Activated naive CD4-positive, alpha-beta T cell treated with anti-CD3 and anti-CD28 coated beads, Interleukin-2, amount 50 U/mL, for 16 hours (primary cell): ENCODE measurements at places on chromosomes 2 and 18.

DNA sequence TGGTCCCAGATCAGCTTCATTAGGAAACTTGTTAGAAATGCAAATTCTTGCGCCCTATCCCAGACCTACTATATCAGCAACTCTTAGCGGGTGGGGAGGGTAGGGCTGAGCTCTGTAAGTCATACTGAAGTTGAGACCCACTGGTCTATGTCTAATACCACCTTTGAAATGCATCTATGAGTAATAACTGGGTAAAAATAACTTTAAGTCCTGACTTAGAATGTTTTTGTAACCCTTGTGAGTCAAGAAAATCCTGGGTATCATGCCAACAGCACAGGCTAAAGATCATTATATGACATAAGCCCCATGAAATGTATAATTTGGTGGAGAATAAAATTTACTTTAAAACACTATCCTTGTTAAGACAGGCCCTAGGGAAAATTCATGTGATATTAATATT lies 41.4 kb downstream of the PRKD3 start:
- no peak for DNase-seq

- DNase-seq = no peak
Measured at GRCh38 chr18:67216846-67217245, 299.7 kb downstream of the DSEL start.

- no peak for DNase-seq
Measured at GRCh38 chr18:11983592-11983991, 2.3 kb downstream of the IMPA2 start.

DNA sequence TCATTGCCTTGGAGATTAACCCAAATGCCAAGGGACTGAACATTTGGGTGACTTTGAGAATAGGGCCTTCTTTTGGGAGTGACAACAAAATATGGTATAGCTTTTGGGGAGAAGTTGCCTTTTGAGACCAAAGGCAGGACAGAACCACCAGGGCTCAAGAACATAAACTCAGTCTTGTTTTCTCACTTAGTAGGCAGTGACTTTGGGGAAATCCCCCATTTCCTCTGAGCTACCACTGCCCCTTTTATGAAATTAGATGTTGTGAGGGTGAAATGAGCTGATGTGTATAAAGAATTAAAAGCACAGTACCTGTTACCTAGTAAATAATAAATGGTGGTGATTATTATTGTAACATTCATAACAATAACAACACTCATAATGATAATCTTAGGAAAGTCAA lies 36.5 kb downstream of the GPD2 start:
- no peak for DNase-seq

GRCh38 chr2:200186002-200186401 lies 120.5 kb upstream of the SPATS2L start:
- no peak for DNase-seq

GRCh38 chr2:29987146-29987545 lies 65.8 kb upstream of the ALK start:
- DNase-seq = no peak

- DNase-seq = peak; percentile 44
Measured at GRCh38 chr2:241724259-241724974, 10.0 kb upstream of the D2HGDH start.

DNA sequence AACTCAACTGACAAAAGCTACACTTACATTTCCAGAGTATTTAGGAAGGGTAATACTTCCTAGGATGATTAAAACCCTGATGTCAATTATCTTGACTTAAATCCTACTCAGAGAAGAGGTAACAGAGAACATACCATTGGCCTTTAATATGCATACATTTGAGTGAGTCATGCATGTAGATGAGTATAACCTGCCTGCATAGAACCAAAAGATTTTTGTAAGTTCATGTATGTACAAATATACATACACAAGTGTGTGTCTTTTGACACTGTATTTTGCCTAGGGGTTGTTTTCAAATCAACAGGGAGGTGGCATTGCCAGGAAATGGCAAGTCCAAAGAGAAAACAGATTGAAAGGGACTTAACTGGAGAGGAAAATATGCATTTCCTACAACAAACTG lies 6.1 kb downstream of the BMP10 start:
- DNase-seq = no peak

DNA sequence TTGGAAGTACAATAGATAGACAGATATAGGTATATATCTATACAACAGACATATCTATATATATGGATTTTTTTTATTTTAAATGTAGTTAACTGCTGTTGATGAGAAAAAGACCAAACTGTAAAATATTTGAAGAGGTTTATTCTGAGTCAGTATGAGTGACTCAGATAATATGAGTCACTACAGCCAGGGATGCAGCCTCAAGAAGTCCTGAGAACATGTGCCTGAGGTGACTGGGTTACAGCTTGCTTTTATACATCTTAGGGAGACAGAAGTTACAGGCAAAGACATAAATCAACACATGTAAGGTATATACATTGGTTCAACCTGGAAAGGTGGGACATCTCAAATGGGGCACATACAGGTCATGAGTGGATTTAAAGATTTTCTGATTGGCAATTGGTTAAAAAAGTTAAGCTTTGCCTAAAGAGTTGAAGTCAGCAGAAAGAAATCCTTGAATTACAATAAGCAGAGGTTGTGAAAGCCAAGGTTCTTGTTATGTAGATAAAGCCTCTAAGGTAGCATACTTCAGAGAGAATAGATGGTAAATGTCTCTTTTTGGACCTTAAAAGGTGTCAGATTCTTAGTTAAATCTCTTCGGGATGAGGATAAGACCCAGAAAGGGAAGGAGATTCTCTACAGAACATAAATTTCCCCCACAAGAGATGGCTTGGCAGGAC lies 149.9 kb downstream of the RBM43 start:
- no peak for DNase-seq

DNA sequence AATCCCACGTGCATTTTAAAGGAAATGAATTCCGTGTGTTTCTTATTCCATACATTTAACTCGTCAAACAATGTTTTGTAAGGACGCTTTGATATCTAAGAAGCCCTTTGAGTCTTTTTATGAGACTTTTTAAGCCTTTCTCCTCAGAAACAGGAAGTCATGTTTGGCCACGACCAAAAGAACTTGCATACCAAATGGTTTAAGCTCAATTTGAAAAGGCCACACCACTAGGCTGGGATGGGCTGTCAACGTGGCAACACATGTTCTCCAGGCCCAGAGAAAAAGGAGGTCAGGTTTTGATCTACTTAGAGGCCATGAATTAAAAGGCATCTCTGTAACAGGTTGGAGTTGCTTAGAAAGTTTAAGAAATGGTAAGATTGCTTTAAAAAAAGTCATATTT lies 441.8 kb downstream of the CMPK2 start:
- DNase-seq = no peak

DNA sequence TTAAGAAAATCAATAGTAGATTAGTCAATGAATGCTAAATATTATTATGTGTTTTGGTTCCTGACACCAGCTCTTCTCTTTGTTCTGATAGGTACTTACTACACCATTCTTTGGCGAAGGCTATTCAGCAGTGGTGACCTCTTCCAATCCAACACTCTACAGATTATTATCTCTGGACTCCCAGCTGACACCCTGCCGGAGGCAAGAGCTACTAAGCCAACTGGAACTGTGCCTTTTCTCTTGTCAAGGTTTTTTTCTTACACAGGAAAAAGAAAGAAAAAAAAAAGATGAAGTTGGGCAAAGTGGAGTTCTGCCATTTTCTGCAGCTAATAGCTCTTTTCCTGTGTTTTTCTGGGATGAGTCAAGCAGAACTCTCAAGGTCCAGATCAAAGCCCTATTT lies 11.7 kb downstream of the CDH7 start:
- DNase-seq = no peak

DNA sequence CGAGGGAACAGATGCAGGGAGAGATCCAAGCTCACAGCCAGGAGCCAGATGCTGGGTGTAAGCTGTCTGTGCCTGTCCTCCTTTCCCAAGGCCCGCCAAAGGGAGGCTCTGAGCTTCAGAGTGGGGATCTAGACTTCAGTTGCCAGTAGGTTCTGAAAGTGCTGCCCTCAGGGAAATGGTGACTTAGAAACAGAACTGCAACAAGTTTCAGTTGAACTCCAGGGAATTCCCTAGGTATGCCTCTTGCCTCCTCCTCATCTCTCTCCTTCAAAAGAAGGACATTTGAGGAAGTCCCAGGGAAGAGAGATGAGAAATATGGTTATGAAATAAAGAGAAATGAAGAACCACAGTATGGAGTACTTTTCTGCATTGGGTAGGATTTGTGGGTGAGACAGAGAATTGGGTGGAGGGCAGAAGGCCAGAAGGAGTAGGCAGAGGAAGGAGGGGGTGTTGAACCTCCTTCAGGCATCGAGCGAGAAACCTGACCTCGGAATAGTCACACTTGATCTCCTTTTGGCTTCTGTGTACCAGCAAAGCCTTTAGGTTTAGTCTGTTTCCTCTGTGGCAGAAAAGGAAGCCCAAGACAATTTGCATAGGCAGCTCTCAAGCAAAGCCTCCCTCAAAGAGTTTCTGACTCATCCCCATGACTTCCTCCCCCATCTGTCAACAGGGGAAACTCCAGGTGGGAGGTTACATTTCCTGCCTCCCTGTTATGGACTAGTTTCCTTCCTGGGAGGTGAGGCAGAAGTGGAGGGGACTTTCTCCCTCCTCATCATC lies 45.7 kb downstream of the QPCT start:
- DNase-seq = peak; percentile 62

DNA sequence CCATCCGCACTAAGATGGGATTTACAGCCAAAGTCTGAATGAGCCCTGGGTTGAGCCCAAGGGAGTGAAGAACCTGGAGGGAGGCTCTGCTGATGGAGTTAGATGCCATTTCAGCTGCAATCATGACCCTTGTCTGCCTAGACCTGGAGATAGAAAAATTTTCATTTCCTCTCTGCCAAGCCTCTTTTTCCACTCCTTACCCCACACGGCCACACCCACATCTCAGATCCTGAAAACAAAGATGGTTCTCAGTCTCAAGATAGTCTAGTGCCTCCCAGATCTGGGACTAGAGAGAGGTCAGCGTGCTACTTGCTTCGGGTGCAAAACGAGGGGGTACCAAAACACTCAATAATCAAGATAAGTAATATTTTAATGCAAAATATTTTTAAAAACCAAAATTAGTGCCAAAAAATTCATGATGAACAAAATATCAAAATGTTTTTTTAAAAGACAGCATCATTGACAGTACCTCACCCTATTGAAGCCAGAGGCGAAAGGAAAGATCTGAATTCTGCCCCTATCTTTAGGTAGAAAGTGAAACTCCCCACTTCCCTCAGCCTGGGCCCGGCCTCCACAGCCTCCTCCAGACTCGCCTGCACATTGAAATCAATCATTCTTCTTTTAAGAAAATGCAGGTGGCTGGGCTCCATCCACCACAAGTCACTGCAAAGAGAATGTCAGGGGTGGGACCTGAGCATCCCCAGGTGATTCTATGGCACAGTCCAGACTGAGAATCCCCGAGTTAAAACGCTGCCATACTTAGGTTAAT lies 57.8 kb upstream of the GPR45 start:
- no peak for DNase-seq

DNA sequence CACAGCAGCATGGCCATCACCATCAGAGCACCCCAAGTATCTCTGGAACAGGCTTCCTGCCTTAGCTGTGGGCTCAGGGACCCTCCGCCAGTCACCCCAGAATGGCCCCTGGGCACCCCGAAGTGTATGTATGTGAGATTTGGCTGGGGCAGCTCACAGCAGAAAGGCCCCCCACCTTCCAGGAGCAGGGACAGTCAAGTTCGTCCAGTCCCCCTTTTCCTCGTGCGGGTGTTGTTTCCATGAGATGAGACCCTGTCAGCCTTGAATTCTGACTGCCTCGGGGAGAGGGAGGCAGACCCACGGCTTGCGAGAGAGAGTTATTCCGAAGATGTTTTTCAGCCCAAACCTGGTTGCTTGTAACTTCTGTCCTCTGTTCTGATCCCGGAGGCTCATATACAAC lies 290.9 kb upstream of the HDAC4 start:
- no peak for DNase-seq

DNA sequence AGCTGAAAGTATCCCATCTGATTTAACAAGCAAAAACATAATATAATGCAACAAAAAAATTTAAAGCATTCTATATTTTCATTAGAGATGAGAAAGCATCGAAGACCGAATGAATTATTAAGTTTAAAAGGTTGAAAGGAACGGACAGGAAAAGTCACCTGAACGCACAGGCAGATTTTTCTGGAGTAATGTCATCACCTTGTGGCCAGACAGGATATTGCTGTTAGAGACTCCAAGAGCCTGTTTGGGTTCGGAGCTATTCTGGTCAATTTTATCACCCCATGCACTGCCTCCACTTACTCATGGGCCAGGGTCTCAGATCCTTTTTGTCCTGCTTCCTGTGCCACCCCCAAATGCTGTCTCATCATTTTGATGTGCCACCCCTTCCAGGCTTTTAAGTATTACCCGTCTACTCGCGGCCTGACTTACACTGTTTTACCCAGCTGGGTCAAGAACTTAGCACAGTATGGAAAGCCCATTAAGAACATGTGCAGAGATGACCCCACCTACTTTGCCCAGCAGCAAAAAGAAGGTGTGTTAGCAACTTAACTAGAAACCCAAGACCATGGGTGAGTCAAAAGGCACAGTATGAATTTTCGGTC lies 27.3 kb downstream of the GKN2 start:
- peak; percentile 41 for DNase-seq

DNA sequence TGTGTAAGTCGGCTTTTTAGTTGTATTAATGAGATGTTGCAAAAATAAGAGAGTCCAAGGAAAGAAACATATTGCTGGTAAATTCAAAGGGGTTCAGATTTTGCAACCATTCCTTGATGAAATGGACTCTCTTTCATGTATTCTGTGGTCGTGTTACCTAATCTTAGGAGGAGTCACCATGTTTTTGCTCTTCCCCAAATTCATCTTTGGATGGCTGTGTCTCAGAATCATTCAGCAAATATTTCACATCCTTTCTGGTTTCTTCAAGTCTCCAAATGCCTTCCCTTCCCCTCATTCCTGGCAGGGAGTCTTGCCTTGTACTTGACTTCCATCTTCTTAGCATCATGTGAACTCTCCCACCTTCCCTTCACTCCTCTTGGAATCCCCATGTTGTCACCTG lies 66.1 kb downstream of the PTPRM start:
- DNase-seq = no peak

DNA sequence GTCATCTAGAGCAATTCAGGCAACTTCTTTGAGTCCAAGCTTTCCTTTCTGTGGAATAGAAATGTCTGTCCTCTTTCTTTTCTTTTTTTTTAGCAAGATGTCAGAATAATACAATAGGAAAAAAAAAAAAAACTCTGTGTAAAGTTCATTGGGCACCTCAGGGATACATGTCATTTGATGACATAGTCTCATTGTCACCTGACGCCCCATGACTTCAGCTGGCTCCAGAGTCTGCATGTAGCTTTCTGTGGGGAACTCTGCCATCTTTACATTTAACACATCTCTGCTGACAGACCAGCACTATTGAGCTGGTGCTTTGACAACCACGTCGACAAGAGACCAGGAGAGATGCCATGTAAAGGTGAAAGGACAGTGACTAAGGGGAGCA lies 172.5 kb upstream of the KLF7 start:
- DNase-seq = no peak

GRCh38 chr2:233789554-233789953 lies 11.4 kb downstream of the MROH2A start:
- no peak for DNase-seq
